Omental fat pad (tissue), 4 donors: ENCODE measurements at places on chromosomes 13 and 19.

DNA sequence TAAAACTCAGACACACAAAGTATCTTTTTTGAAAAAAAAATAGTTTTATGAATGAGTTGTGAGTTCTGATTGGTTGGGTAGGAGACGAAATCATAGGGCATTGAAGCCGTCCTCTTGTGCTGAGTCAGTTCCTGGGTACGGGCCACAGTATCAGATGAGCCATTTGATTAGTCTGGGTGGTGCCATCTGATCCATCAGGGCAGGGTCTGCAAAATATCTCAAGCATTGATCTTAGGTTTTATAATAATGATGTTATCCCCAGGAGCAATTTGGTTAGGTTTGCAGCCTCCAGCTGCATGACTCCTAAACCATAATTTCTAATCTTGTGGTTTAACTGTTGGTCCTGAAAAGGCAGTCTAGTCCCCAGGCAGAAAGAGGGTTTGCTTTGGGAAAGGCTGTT is 1310.6 kb downstream of the SLITRK1 start:
- no peak for DNase-seq

DNA sequence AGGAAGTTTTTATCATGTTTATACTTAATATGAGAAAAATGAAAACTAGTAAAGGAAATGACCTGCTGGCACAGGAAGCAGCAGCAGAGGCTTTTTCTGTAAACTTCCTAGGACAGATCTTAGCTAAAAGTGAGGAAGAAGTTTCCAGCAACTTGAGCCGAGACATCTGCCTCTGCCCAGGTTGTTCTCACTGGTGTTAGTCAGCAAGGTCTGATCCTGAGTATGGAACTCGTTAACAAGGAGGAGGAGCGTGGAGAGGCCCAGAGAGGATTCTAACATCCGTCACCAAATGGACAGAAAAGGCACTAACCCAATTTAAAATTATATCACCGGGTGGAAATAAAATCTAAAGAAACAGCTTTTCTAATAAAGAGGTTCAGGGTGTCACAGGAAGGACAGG is 43.6 kb downstream of the PHF11 start:
- no peak for DNase-seq

DNA sequence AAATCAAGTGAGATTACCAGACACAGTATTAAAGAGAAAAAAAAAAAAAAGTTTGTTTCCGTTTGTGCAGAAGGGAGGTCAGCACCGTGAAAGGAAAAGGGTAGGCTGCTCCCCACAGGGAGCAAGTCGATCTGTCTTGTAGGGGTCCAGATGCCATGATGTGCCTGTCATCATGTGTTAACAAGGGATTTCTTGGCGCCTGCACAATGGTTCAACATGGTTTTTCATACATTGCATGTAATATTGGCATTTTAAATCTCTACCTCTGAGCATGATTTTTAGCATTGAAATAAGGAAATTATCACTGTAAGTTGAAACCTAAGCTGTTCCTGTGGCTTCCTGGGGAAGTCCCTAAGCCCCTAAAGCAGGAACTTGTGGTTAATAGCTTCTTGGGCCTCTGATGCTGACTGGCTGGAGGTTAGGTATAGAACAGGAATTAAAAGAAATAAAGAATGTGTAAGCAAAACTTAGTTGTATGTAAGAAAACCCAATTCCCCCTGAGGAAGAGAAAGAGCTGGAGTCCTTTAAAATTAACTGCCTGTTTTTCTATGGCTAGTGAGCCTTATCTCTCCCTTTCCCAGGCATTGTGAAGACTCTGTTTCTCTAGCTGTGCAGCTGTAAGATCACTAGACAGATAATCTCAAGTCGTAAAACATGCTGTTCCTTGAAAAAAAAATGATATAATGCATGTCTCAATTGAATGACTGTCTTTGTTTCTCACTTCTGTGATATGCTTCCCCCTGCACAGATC is 7.4 kb upstream of the FCGBP start:
- DNase-seq, result no peak

- DNase-seq, result no peak
Measured at GRCh38 chr13:23724196-23724970, 154.2 kb downstream of the TNFRSF19 start.

DNA sequence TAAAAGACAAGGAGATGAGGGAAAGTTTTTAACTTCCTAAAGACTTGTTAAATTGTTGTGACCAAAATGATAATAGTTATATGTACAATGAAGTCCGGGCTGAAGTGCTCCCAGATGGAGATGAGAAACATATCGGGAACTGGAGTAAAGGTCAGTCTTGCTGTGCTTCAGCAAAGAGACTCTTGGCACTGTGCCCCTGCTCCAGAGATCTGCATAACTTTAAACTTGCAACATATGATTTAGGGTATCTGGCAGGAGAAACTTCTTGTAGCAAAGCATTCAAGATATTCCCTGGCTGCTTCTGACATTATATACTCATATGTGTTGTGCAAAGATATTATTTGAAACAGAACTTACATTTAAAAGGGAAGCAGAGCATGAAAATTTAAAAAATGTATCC is 786.6 kb upstream of the SLITRK6 start:
- peak; percentile 30 for DNase-seq

DNA sequence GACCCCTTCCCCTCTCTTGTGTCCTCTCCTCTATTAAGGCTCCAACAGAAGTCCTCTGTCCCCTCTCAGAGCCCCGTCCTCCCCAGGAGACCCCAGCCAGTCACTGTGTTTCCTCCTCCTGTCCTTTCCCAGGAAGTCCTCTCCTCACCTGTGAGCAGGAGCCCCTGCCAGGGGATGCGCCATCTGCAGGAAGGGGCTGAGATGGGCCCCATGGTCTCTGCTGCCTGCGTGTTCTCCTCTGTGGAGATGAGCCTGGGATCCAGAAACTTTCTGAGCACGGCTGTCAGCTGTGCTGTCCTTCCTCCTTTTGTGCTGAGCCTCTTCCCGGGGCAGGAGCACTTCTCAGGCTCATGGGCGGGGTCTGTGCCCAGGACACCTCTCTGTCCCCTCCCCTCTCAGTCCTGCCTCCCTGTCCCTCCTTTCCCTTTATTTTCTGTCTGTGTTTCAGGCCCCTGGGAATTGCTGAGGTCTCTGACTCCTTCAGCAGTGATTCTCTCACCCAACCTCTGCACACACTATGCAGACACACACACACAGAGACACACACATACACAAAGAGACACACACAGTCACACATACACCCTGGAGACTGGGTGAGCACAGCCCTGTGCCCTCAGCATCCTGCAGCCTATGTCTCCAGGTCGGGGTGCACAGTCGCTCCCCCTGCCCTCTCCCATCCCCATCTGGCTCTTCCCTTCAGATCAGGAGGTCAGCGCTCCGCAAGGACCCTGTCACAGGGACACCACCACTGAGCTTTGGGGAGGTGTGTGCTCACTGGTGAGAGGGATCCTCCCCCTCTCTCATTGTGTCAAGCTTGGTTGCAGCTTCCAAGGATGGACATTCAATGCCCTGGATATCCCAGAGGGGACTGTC is at the start of gene CEACAM8:
CEACAM8 (minus strand) TSS at position 308 of the 873 bp plus-strand sequence; CDS start at position 212, 96 bp downstream.
- no peak for DNase-seq

DNA sequence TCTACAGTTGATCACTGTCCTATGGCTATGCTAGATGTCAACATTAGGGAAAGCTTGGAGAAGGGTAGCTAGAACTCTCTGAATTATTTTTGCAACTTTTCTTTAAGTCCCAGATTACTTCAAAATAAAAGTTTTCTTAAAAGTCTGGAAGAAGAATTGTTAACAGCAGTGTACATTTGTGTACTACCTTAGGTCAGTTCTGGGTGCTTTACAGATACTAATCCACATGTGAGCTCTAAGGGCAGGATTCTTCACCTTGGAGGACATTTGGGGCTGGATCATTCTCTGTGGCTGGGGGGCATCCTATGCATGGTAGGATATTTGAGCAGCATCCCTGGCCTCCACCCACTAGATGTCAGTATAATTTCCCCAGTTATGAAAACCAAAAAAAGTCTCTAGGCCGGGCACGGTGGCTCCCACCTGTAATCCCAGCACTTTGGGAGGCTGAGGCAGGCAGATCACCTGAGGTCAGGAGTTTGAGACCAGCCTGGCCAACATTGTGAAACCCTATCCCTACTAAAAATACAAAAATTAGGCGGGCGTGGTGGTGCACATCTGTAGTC is 2.8 kb downstream of the BRME1 start:
- DNase-seq, result no peak

DNA sequence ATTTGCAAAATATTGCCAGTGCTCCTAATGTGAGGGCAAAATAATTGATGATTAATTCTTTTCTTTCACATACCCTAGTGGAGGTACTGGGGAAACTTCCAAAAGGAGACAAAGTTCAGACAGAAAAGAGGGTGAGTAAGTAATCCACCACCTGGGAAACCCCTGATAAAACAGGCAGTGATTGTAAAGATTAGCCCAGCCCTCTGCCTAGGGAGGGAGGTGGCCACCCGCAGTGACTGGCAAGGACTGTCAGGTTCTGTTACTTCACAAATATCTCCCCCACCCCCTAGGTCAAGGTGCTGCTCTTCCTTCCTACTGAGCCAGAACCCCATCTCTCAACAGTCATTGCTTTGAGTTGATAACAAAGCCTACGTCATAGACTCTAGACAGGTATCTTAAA is 239.7 kb downstream of the DNAJC15 start:
- DNase-seq, result no peak
